AG04449 (cell line): ENCODE measurements at places on chromosomes 3 and 15.

- no peak for DNase-seq
Measured at GRCh38 chr15:62972814-62973213, 69.7 kb upstream of the TPM1 start.

DNA sequence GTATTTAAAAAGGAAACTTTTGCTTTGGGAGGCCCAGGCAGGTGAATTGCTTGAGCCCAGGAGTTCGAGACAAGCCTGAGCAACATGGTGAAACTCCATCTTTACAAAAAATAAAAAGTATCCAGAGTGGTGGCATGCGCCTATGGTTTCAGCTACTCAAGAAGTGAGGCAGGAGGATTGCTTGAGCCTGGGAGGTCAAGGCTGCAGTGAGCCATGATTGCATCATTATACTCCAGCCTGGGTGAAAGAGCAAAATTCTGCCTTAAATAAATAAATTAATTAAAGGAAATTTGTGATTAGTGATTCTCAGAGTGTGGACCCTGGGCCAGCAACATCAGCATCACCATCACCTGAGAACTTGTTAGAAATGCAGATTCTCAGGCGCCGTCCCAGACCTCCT is 9.9 kb upstream of the COMMD4 start:
- DNase-seq: no peak

- DNase-seq: no peak
Measured at GRCh38 chr15:38253351-38253781, 730 bp downstream of the SPRED1 start.

GRCh38 chr3:174325171-174325570 is 534.0 kb upstream of the NAALADL2 start:
- no peak for DNase-seq

DNA sequence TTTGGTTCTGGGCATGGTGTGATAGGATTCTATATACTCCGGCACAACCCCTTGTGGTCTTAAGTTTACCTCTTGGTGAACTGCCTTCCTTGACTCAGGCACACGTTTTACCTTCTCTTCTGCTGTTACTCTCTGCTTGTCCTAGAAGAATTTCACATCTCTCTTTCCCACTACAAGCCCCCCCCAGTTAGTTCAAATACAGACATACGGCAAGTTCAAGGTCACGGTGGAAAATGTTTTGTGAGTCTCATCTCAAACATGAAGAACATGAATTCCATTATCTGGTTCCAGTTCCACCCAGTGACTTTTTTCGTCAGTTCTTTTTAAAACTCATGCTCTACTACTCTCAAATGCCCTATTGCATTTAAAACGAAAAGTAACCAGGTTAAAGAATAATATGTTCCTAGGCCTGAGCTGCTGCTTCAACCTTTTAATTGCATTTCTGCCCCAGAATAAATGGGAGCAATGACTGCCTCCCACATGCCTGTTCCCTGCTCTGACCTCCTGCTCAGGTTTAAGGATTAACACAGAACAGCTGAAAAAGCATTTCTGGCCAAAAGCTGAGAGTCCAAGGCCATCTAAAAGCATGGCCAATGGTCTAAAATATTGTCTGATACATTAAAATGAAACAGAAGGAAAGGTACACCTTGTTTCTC is 132.8 kb downstream of the OSBPL10 start:
- DNase-seq: no peak

DNA sequence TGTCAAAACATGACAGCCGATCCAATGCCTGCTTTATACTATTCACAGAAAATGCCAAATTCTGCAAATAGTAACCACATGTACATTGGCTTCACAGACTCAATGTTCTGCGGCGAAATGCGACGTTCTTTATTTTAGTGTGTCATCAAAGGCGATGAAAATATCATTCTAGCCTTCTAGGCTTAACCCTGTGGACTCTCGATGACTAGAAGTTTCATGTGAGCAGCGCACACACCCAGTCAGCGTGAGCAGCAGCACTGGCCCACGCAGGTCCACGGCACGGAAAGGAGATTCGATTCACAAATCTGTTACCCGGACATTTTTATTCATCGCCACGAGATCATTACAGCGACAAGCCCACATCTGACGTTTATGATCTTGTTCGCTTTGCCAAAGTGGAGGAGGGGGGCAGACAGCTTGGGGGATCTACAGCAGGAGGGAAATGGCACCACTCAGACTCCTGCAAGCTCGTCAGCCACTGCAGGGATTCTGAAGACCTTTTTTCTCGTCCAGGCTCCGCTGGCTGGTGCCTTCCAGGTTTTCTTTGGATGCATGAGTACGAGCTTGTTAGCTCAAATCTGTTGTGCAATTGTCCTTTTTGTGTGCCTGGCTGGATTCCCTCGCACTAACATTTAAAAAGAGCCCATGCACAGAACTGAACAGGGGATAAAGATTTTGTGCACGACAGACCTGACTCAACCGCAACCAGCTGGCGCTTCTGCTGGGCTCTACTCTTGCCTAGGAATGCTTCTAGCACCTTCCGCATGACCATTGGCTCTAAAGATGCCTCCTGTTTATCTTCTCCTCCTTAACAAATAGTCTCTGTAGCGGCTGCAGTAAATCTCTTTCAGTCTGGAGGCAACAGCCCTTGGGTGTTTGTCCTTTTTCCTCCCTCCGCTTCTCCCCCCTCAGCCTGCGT is 938.4 kb downstream of the MCTP2 start:
- DNase-seq: no peak

DNA sequence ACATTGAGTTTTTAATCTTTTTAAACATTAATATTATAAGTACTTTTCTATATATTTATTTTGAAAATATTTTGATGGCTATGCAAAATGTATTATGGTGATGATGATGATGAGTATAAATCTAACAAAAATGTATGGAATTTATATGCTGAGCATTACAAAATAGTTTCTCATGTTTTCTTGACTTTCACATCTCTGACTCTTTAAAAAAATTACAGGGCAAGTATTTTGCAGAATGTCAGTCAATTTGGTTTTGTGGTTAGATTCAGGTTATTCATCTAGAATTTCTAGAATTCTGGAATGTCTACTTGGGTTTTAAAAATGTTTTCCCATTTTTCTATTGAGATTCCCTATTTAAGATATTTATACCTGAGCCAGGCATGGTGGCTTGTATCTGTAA is 41.7 kb upstream of the ANP32A start:
- DNase-seq: no peak

DNA sequence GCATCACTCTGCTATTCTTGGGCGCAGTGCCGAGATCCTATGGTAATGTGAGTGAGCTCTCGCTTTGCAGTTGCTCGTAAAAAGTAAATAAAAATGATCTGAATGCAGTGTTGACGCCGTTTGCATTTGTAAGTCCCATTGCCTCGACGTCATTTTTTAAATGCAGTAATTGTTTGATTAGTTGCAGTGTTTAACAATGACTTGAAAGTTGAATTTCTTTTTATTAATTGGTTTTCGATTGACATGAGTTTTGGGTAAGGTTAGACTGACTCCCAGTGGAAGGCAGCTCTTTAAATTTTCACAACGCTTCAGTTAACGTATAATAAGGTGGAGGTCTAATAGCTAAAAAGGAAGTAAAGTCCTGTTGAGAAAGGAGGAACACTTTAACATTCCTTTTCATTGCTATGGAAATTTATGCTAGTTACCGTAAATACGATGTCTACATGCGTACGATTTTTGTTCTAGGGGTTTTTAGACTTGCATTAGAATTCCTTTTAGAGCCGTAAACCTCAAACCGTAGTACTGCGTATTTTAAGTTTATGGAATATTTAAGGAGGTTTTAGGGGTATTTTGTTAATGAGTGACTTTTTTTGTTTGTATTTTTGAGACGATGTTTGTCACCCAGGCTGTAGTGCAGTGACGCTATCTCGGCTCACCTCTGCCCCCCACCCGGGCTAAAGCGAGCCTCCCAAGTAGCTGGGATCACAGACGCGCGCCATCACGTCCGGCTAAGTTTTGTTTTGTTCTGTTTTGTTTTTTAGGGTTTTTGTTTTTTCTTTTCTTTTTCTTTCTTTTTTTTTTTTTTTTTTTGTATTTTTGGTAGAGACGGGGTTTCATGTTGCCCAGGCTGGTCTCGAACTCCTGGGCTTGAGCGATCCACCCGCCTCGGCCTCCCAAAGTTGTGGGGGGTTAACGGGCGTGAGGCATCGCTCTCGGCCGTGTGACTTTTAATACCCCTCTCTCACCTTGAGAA is 1.4 kb downstream of the MORF4L1 start:
- no peak for DNase-seq

DNA sequence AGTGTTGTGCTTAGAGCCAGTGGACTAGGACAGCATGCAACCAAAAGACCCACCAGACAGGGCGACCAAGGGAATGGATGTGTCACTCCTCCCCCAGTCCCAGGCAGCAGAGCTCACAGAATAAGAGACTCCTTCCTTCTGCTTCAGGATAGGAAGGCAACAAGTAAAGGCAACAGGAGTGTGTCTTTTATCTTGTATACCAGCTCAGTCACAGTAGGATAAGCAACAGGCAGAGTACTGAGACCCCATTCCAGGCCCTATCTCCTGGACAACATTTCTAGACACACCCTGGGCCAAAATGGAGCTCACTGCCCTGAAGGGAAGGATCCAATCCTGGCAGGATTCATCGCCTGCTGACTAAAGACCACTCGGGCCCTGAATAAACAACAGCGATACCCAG is 25.0 kb downstream of the PDCD10 start:
- DNase-seq: no peak

DNA sequence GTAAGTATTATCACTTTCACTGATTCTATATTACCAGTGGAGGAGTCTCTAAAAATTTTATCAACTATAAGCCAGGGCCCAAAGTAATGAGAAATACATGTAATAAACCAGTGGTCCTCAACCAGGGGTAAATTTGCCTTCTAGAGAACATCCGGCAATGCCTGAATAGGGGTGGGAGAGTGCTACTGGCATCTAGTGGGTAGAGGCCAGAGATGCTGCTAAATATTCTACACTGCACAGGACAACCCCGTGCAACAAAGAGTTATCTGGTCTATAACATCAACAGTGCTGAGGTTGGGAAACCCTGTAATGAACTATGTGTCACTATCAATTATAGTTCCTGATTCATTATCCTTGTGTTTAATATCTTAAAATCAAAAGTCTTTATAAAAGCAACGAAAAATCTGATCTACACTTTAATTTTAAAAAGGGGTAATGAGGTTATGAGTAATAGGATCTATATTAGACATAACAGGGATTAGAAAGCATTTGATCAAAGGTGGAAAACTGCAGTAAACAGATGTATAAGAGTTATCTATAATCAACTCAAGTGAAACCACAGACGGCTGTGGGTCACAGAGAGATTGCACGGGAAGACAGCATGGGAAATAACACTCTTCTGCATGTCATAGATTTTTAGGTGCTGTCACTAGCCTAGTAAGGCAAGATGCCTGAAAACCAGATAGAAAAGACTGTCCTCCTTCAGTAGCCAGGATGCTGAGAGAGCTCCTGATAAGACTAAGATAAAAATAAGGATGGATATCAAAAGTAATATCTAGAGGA is 2.0 kb downstream of the LYSMD2 start:
- no peak for DNase-seq

DNA sequence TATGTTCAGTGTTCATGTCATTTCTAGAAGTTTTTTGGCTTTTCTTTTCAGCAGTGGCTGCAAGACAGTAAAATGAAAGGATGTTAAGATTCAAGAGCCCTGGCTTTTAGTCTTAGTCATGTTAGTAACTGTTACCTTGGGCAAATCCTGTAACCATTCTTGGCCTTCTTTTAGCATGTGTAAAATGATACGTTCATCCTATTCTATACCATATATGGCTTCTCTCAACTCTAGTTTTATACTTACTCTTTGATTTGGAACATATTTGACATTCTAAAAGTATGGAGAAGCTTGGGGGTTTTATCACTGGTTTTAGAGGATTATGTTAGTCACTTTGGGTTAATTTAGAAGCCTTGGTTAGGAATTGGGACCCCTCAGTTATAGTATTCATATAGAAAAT is 20.1 kb downstream of the GTF2E1 start:
- DNase-seq: no peak

DNA sequence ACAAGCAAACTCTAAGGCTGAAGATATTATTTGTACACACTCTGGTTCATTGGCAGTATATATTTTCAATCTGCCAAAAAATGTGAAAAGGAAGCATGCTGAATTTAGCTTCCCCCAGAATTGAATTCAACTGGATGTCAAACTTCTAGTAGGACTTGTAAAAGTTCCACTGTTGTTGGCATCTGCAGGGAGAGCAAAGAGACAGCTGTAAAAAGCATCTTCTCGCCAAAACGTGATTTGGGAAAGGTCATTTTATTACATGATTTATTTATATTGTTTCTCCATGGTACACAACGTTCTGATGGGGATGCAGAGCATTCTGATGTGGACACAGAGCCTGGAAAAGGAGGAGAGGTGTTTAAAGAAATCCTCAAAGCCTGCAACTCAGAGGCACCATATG is 196.7 kb upstream of the ADAMTS9 start:
- DNase-seq: no peak
